ENCODE measurements at places on chromosomes 7 and 10.
A peak's percentile ranks its signal among the peaks of the same experiment; 100 is the strongest.

DNA sequence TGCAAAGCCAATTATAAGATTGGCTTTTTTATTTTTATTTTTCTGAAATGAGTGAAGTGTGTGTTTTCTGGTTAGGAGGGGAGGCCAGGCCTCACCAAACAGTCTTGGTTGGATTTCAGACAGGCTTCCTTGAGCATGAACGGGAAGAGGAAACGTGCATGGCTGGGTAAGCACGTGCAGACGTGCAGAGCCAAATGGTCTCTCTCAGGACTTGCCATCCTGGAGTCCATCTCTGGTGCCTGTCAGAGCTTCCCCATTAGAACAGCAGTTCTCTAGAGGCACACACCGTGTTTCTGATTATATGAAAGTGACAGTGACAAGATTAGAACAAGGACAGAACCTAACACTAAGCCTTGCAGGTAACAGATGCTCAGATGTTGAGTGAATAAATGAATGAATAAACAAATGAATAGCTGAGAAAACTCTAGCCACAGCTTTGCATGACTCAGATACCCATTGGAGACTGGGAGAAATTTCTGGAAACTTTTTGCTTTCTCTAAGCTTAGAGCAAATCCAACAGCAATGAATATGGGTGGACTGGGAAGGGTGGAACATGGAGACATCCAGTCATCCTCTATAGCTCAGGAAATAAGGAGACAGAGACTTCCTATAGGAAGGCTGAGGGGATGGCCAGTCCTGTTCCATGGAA lies 11.8 kb upstream of the CALD1 start:
- no peak for DNase-seq

DNA sequence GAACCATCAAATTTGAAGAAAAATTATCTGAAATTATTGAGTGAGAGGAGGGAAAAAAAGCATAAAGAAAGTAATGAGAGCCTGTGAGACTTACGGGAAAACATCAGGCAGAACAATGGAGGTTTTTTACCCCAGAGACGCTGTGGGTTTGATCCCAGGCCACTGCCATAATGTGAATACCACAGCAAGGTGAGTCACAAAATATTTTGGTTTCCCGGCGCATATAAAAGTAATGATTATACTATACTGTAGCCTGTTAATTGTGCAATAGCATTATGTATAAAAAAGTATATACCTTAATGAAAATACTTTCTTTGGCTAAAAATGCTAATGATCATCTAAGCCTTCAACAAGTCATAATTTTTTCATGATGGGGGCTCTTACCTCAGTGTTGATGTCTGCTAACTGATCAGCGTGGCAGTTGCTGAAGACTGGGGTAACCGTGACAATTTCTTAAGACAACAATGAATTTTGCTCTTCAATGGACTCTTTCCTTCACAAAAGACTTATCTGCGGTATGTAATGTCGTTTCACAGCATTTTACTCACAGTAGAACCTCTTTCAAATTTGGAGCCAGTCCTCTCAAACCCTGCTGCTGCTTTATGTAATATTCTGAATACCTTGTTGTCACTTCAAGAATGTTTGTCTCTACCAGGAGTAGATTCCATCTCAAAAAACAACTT lies 97.0 kb upstream of the FAM20C start:
- DNase-seq: no peak

DNA sequence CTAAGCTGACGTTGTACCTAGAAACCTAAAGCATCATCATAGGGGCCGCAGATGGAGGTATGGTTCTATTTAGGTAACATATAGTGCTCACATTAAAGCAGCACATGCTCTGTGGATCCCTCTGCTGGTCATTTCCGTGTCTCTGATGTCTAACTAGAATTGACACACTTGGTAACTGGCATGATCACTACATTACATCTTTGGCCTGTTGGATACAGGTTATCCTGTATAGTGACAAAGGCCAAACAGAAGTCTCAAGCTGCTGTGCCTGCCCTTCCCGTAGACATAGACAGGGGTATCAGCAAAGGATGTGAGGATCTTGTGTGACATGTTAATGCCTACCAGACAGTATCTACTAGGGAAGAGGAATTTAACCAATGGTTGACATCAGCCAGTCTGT lies 51.2 kb downstream of the KIF5B start:
- no peak for DNase-seq

DNA sequence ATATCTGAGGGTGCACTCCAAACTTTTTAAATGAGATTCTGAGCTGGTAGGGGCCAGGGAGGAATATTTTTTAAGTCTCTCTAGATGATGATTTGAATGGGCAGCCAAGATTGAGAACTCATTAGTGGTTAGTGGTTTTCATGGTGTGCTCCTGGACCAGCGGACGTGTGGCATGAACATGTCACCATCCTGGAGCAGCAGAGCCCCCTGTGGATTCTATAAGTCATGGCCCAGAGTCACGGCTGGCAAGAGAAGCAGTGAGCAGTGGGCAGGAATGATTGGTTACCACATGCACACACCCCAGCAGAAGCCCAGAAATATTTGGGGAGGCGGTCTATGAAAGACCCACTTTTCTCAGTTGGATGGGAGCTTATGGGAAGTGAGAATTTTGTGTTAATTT lies 21.2 kb upstream of the UCN3 start:
- no peak for DNase-seq

- DNase-seq: no peak
Measured at GRCh38 chr10:103842605-103843004, 12.8 kb downstream of the SH3PXD2A start.

DNA sequence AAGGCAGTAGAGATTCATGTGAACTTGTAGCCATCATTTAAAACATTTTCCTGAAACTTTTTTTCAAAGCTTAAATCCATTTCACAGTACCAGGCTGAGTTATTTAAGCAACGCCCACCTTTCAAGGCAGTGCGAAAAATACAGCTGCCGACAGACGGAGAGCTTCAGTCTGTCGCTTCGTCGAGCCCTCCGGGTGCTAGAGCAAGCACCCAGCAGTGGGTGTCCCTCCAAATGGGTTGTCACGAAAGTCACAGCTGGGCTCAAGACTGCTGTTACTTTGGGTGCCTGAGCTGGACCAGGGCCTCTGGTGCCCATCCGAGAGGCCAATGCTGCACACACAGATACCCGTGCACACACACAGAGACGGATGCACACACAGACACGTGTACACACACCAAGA lies 135.6 kb downstream of the TCERG1L start:
- no peak for DNase-seq

GRCh38 chr7:128875523-128875948 lies 12.9 kb downstream of the ATP6V1F start:
- DNase-seq: peak; percentile 6

DNA sequence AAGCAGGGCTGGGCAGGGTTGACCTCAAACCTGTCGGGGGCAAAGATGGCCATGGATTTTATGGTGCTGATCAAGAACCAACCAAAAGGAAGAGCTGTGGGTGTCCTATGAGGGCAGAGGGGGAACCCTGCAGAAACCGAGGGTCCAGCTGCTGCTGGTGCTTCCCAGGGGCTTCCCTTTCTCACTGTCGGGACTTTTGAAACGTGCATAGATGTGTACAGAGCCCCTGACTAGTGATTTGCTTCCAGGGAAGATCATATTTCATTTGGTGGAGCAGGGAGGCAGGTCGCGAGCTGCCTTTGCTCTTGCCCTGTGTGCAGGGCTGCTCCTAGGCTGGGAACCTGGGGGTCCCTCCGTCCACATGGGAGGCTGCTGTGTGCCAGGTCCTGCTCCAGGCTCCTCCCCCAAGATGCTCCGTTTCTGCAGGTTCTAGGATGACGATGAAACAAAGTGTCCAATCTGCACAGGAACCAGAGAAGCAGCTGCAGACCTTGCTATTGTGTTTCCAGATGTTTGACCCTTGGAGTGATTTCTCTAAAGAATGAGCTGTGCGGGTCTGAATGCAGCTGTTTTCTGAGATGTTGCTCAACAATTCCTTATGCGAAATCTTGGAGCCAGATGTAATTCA lies 9.4 kb upstream of the INPP5A start:
- DNase-seq: peak; percentile 23

DNA sequence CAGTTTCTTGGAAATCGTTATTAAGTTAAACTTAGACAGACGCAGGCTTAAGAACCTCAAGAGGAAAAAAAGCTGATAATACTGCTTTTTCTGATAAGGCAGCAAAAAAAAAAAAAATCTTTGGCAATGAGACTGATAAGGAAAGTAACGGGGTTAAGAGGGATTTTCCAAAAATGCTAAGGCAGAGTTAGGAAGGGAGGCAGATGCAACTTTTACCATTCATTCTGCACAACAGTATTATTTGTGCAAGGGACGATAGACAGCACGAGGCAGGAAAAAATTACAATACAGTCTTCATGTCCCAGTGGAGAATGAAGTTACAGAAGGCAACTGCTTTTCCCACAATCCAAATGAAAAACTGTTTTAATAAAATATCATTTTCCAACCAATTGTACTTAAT lies 194.0 kb downstream of the DOCK4 start:
- no peak for DNase-seq

DNA sequence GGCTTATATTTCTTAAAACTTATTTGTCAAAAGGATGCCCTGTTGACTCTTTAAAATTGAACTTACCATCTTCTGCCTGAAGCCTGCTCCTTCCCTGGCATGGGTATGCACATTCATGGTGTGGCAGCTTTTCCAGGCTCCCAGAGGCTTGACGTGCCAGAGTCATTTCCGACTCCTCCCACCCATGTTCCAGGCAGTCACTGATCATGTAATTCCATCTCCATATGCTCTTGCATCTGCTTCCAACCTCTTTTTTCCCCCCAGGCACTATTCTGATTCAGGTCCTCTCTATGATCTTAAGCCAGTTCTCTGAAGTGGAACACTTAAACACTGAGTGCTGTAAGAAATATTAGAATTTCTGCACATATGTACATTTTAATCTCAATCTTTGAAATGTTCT lies 82.2 kb downstream of the CFAP58 start:
- DNase-seq: no peak

DNA sequence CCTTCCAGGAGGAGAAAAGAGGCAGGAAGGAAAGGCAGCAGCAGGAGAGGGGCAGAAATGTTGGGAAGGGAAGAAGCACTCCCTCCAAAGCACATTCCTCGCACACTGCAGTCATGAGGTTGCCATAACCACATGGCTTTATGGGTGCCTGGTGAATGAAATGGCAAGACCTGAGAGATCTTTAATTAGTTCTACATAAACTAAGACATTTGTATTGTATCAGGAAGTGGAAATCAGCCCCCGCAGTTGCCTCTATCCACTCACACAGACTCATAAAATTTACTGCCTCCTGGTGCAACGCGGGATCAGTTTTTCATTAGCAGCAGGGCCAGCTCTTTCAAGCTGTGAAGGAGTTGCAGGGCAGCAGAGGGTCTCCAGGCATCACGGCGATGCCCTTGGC lies 106.4 kb downstream of the COL13A1 start:
- DNase-seq: no peak

GRCh38 chr7:6385110-6385781 lies 62.5 kb downstream of the DAGLB start:
- DNase-seq: no peak

GRCh38 chr7:105408791-105409410 lies 20.2 kb upstream of the SRPK2 start:
- no peak for DNase-seq

- DNase-seq: no peak
Measured at GRCh38 chr7:16883918-16884317, 2.1 kb upstream of the AGR3 start.

- DNase-seq: no peak
Measured at GRCh38 chr7:115198143-115198542, 276.2 kb downstream of the MDFIC start.

DNA sequence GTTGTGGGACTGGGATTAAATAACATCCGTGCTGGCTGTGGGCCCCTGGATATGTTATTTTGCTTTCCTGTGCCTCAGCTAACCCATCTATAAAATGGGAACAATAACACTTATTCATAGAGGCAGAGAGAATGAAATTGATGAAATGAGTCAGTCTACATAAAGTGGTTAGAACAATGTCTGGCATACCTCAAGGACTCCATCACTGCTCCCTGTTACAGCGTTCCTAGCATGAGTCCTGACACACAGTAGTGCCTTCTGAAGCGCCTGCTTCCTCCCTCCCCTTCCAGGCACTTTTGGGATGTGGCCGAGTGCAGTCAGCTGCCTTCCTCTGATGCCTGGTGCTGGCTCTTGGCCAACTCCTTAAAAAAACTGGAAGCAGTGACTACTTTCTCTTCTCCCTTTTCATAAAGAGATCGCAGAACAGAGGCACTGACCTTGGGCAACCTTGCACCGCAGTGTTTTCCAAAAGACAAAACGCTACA lies 108.4 kb upstream of the ZMIZ1 start:
- peak; percentile 68 for DNase-seq

DNA sequence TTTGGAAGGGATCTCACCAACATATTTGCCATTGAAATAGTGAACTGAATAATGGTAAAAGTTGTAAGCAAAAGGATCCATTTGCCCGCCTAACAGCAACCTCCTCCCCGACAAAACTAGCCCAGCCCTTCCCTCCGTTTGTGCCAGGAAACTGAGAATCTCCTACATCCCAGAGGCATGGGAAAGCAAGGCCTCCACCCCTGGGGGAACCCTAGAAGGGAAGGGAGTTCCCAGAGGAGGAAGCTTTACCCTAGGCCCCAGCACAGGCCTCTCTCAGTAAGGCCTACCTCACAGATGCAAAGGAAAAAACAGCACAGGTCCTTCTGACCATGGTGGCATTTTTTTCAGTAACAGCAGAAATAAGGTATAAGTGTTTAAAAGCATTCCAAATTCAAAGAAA lies 229.7 kb downstream of the ELMO1 start:
- DNase-seq: no peak

DNA sequence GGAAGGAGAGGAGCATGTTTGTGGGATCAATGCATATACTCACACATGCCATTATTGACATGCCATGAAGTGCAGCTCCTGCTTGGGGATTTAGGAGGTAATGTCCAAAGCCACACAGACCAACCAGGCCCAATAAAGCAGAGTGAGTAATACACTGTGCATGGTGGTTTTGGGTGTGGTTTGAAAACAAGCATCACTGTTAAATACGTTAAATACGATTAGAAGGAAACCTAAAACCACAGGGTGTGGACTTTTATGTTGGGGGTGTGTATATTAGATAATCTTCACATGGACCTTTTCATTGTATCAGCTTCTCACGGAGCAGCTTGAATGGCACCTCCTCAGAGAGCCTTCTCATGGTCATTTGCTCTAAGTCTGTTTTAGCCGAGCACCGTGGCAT lies 10.4 kb upstream of the EIF3A start:
- DNase-seq: no peak

DNA sequence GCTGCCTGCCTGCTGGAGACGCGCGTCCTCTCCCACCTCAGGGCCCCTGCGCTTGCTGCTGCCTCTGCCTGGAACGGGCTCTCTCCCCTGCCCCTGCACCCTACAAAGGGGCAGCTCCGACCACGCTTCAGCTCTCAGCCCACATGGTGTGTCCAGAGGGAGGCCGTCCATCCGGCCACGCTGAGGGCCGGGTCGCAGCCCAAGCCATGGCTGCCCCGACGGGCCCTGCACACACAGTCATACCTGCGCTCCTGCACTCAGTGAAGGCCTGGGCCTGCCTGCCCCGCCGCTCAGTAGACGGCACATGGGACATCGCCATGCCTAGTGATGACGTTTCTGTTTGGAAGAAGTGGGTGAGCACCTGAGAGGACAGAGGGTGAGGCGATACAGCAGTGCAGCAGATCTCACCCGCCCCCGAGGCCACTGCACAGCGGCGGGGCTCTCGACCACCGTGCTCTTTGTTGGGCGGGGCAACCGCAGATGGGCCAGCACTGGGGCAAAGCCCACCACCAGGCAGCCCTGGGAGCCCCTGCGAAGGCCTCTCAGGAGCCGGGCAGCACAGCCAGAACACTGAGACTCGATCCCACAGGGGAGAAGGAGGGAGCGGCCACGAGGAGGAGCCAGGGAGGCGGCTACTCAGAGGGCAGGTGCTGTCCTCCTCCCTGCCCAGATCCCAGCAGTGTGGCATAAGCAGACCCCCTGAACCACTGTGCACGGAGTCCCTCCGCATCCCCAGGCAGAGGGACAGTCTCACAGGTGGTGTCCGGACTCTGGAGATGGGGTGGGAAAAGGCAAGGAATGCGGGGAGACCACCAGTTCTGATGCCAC lies 129.5 kb downstream of the MAD1L1 start:
- DNase-seq: no peak
